ENCODE measurements at places on chromosomes 5 and 9.

GRCh38 chr9:12658531-12659209, 34.5 kb upstream of the TYRP1 start:
- no peak for DNase-seq

DNA sequence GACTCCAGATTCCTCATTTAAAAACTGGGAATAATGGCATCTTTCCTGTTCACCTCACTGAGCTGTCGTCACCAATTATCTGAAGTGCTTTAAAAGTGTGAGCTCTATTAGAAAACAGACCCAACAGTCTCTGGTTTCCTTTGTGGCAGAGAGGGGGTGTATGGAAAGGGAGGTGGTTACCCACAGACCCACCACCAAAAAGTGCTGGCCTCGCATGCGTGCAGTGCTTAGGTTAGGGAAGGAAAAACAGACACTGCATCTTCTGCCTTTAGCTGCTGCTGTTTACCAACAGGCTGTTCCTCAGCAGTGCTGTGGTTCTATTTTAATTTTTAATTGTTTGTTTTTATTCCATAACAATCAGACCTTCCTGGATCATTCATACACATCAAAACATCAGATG, 249.6 kb downstream of the PIK3R1 start:
- DNase-seq = no peak

DNA sequence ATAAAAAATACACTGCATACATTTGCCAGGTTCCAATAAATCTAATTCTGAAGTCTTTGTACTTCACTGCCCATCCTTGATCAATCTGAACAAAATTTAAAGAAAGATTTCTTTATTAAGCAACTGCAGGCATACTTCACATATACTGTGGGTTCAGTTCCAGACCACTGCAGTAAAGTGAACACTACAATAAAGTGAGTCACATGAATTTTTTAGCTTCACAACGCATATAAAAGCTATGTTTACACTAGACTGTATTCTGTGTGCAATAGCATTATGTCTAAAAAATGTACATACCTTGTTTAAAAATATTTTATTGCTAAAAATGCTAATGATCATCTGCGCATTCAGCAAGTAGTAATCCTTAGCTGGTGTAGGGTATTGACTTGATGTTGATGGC, 52.1 kb downstream of the SSBP2 start:
- DNase-seq = no peak

GRCh38 chr5:123104607-123105006, 15.6 kb downstream of the PRDM6 start:
- no peak for DNase-seq

- no peak for DNase-seq
Measured at GRCh38 chr5:119019949-119020348, 31.6 kb upstream of the DTWD2 start.

- DNase-seq = no peak
Measured at GRCh38 chr9:6184749-6185645, 30.6 kb upstream of the IL33 start.

DNA sequence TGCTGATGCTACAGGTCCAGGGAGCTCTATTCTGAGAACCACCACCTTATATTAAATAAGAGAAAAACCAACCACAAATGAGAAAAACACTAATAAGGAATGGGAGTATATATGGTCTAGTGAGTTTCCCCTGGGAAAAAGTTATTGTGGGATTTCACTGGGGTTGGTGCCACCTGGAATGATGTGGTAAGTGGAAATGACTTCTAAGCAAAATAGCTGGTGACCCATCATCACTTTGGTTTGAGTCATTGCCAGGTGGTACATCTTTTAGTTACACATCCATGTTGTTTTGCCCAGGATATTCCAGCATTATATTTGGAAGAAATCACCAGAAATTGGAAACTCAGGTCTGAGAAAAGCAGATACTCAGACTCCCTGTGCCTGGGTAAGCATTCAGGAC, 437.3 kb downstream of the DTWD2 start:
- no peak for DNase-seq

DNA sequence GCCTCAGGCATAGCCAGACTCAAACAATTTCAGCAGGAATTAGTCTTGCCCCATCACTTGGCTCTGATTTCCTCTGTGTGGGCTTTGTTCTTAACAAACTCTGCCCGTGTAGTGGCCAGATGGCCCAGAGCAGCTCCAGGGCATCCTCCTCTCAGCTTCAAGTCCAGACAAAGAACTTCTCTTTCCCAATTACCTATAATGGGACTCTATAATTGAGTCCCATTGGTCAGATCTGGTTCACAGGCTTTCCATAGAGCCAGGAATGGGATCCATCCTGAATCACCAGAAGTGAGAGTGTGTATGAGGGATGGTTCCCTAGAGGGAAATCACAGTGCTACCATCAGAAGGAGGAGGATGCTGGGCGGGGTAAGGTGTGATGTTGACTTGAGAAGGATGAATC, 515.8 kb downstream of the KIF4B start:
- no peak for DNase-seq

GRCh38 chr5:94847726-94848125, 229.3 kb downstream of the SLF1 start:
- no peak for DNase-seq

DNA sequence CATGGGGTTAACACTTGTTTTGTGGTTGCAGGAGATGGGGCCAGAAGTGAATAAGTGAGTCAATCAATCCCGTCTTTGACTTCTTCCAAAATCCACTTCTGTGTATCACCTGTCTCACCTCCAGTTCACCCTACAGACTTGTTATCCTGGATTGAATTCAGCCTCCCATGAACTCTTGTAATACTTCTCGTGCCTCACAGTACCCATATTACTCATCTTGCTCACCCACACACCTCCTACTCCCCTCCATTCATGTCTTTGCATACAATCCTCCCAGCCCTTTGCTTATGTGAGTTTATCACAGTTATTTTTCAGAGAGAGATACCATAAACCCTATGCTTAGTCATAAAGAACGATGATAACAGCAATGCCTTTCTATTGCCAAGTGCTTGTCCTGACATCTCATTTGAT, 52.9 kb upstream of the PAPPA start:
- DNase-seq = no peak

- DNase-seq = no peak
Measured at GRCh38 chr9:111839387-111839786, 44.6 kb upstream of the SHOC1 start.

GRCh38 chr5:59245198-59245597, 648.3 kb downstream of the PDE4D start:
- no peak for DNase-seq

GRCh38 chr5:3896098-3896497, 300.5 kb downstream of the IRX1 start:
- DNase-seq = no peak

- DNase-seq = no peak
Measured at GRCh38 chr9:629146-629545, 212.4 kb upstream of the DMRT1 start.

DNA sequence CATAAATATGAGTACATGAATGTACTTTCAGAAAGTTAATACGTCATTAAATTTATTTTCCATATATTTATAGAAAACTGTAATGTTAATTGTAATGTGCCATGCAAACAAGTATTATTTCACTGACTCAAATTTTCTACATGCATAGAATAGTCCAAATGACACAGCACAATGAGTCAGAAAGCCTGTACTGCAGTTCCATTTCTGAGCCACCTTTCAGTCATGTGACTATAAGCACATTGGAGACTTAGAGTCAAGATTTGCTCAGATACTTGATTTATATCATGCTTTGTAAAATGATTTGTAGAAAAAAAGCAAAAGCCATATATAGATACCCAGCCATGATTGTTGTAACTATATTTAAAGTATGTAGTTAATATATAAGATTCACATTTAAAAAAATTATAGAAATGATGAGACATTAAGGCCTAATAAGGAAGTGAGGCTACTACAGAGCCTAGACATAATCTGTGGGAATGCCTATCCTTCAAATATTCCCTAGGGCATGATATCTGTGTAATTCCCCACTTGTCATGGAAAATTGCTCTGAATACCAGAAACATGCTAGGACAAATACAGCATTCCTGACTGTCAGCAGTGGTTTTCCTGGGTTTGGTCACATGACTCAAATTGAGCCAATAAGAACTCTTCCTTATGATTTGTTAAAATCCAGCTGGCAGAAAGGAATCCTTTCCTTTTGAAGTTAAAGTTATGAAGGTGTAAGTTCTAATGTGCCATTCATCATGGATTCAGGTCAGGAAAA, 50.0 kb downstream of the PTPRD start:
- no peak for DNase-seq

DNA sequence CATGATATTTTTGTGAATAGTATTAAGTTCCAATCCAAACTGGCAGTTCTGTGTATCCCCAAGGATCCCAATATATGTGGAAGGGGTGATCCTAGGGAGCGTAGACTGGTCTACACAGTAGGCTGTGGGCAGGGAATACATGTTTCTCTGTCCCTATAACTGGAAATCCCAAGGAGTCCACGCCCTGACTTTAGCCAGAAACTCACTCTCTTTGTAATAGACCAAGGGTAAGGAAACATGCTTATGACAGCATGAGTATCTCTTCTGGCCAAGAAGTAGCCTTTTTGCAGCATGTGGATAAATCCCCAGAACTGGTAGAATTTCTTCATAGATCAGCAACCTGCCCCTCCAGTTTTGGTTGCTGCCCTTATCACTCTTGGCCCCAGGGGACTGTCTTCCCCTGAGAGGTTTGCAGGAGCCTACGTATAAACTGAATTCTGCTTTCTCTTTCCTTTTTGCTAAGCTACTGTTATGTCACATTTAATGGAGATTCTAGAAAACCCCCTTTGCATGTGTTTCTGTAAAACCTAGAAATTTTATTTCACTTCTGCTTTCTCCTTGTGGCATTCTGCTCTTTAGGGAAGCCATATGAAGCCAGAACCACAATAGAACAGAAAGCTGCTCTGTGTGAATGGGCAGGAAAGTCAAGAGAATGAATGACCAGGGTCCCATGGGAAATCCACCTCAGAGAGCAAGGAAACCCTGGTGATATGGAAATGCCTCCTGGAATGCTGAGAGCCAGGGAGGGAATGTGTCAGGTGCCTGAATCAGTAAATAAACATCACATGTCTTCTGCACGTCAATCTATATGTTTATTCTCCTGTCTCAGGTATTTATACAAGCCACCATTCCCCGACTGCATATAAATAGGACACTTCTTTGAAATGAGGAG, 3.5 kb downstream of the IFNA2 start:
- no peak for DNase-seq

- no peak for DNase-seq
Measured at GRCh38 chr5:31656806-31657205, 17.9 kb downstream of the PDZD2 start.

DNA sequence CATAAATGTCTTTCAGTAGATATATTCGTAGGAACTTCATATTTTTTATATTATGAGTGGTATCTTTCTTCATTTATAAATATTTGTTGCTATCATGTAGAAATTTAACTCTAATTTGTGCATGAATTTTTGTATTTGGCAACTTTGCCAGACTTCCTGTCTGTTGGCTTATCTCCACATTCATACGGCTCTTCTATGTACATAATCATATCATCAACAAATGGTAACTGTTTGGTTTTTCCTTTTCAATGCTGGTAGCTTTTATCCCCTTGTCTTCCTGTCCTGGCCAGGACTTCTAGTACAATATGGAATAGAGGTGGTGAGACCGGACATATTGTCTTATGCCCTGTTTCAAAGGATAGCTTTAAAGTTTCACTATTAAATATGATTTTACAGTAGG, 132.3 kb upstream of the COL5A1 start:
- DNase-seq = no peak

DNA sequence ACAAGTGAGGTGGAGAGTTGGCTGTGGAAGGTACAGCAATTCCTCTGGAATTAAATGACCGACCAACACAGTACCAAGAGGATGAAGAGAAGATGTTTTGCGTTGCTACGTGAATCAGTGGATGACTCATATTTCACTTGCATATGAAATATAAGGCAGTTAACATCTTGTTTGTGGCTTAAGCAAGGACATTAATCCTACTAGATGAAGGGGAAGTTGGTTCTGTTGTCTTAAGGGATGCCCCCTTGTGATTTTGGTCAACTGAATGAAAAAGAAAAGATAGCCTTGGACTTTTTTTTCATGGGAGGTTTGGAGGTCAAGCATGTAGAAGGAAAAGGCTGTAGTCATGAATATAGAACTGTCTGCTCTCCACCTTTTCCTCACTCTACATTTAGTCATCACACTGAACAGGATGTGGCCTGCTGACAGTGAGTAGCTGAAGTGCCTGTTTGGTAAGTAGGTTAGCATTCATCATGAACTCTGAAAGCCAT, 33.9 kb downstream of the VLDLR start:
- no peak for DNase-seq

DNA sequence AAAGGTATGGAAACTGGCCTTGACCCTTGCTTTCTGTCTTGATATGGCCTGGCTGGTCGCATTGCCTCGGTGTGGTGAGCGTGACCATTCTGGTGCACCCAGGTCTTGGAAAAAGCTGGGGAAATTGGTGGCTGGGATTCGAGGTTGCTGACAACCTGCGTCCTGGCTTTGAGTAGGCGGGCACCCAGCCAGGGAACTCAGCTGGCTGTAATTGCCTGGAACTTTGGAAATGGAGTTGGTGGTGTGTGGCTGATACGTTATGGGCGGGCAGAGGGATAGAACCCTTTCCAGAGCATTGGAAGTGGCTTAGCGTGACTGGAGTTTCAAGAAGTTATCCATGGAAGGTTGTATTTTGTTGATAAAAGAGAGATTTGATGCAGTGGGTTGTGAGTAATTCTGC, 35.2 kb downstream of the KCNMB1 start:
- no peak for DNase-seq

- no peak for DNase-seq
Measured at GRCh38 chr5:82674671-82675070, 396.5 kb upstream of the RPS23 start.

DNA sequence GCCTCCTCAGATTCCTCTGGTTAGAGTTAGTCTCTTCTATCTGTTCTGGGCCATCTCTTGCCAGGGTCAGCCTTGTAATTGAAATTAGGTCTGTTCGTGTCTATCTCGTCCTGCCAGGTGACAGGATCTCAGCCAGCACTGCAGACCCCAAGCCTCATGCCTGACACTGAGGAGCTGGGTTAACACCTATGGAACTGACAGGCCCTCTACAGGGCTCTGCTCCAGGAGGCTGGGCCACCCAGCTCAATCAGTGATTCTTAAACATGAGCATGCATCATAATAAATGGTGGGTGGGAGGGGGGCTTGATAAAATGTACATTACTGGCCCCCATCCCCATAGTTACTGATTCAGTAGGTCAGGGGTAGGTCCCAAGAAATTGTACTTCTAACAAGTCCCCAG, 103.4 kb downstream of the PSD2 start:
- DNase-seq = no peak

GRCh38 chr5:62631909-62632580, 53.4 kb downstream of the LRRC70 start:
- no peak for DNase-seq

DNA sequence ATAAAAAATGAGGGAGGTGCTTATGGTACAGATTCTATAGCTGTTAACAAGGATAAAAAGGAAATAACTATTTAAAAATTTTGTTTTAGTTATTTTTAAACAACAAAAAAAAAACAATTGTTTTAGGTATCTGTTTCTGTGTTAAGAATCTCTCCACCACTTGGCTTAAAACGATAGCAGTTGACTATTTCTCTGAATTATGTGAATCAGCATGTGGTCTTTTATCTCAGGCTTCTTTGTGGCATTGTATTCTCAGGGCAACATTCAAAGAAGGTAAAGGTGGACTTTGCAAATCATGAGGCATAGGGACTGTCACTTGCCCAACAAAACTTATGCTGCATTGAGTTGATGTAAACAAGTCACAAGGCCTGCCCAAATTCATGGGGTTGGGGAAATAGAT, 55.2 kb downstream of the ERBIN start:
- DNase-seq = no peak

GRCh38 chr5:133118741-133119140, 66.9 kb downstream of the HSPA4 start:
- no peak for DNase-seq
